ENCODE measurements at places on chromosomes 11 and 22.
A peak's percentile ranks its signal among the peaks of the same experiment; 100 is the strongest.

DNA sequence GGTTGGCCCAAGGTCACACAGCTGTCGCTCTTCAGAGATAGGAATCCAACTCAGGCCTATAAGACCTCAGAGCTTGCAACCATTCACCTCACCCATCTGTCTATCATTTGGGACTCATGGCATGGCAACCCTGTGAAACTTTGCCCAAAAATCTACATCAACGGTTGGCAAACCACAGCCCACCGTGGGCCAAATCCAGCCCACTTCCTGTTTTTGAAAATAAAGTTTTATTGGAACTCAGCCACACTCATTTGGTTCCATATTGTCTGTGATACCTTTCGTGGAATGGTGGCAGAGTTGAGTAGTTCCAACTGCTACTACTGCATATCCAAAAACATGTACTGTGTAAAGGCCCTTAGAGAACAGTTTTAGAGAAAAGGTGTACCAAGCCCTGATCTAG is 307.8 kb downstream of the MN1 start:
- DNase-seq, result no peak

- DNase-seq, result peak; percentile 94
Measured at GRCh38 chr22:23767673-23768548, at the start of gene CHCHD10. CHCHD10 (minus strand) TSS chr22:23767972; CDS start chr22:23767874, 98 bp downstream.

DNA sequence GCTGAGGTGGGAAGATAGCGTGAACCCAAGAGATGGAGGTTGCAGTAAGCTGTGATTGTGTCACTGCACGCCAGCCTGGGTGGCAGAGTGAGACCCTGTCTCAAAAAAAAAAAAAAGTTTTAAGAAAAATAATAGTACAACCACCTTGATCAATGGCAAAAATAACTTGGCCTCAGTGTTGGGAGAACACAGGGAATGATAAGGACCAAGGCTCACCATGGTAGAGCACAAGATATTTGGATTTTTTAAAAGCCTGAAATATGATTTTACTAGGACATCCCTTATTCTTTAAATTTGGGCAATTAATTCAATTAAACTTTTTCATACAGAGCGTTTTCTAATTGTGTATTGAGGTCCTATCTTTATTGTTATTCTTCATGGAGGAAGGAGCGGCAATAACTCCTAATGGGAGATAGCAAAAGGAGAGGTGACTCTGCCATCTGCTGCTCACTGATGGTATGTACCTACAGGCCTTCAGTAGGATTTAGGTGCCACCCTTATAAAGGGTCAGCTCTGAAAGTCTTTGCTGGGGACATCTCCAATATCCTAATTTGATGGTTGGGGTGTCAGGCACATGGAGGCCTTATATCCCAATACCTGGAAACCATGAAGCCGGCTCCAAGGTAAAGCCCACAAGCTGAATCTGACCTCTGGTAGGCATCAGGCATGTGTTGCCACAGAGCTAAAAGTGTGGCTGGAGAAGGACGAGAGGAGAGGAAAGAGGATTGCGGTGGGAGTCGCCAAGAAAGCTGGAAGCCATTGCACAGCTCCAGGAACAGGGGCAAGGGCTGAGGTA is 21.9 kb upstream of the POLD3 start:
- peak; percentile 56 for DNase-seq

DNA sequence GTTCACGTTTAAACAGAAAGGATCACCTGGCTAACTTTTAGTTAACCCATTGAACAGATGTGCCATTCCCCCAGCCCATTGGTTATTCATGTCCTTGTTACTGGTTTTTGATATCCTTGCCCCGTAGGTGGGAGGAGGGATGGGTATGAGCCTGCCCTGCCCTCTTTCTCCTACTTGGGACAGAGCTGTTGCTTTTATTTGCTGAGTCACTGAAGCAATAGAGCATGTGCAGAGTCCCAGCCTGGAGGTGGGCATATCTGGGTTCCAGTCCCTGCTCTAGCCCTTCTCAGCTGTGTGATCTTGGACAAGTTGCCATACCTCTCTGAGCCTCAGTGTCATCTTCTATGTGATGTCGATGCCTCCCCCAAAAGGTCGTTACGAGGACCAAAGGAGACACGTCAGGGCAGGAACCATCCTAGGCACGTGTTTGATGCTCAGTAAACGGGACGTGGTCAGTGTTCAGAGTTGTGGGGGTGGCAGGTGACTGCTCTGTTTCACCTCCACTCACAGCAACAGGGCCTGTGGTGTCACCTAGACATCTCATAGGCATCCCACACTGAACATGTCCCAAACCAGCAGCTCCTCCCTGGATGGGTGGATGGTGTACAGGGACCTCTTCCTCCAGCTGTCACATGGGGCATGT is 61.0 kb downstream of the BMAL1 start:
- no peak for DNase-seq

DNA sequence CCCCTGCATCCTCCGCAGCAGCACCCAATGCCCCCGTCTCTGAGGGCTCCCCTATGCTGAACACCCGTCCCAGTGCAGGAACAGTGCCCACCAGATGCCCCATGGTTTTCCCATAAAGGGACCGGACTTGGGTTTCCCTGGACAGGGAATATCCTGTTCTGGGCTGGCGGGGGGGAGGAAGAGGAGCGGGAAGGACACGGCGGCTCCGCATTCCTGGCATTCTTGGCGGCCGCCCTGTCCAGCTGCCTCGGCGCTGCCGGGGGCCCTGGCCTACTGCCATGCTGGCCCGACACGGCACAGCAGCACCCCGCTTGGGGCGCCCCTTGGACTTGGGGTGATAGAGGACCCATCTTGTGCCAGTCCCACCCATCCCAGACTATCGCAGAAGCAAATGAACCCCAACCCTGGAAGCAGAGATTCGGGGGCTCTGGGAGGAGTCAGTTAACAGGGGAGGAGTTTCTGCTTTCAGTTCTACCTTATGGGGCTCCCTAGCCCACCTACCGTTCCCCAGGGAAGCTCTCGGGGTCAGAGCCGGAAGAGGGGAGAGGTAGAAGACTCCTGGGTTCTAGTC is 23.7 kb upstream of the CBX7 start:
- DNase-seq, result no peak

GRCh38 chr11:20161230-20161918 is 1.1 kb upstream of the DBX1 start:
- peak; percentile 77 for DNase-seq

DNA sequence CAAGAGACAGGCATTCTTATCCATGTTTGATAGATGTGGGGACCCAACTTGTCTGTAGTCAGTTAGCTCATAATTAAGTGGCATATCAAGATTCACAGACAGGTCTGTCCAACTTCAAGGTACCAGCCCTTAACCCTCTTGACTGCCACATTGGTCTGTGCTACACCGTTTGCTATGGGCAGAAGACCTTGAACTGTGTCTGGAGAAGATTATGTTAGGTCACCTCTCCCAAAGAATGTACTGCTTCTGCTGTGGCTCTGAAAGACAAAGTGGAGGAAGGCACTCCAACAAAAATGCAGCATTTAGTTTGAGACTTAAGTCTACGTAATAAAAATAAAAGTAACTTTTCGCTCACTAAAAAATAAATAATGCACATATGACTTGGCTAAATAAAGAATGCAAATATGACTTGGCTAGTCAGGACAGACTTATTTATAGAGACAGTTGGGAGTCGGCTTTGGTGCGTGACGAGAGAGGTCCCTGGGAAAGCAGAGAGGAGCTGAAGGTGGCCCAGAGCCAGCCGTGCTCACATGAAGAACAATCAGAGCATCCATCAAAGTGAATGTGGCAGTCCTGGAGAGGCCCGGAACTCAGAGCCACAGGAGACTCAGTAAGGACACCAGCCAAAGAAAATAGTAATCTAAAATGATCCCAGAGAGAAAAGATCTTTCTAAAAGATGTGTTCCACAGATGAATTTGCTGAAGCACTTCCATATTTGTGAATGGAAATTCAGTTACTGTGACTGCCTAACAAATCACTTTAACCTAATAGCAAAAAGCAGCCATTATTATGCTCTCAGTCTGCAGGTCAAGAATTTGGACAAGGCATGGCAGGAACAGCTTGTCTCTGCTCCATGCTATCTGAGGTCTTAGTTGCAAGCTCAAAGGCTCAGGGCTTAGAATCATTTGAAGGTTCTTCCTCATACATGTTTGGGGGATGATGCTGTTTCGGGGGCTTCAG is 35.0 kb downstream of the CWC15 start:
- DNase-seq, result no peak

GRCh38 chr11:69775163-69775755 is at the start of gene FGF4:
FGF4 (minus strand) TSS chr11:69775341; CDS start chr11:69775084, 257 bp downstream.
- DNase-seq, result no peak

DNA sequence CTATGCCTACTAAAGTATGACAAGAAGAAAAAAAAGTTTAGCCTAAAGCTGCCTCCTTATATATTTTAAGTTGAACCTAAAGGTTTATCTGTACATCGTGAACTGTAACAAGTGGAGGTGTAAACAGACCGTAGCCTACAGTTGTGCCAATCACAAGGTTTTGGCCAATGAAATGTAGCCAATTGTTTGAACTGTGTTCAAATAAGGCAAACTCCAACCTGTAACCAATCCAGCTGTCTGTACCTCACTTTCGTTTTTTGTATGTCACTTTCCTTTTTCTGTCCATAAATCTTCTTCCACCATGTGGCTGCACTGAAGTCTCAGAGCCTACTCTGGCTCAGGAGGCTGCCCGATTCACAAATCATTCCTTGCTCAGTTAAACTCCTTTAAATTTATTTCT is 6.8 kb upstream of the EI24 start:
- no peak for DNase-seq

- no peak for DNase-seq
Measured at GRCh38 chr11:9823439-9823838, 159.6 kb downstream of the SWAP70 start.

DNA sequence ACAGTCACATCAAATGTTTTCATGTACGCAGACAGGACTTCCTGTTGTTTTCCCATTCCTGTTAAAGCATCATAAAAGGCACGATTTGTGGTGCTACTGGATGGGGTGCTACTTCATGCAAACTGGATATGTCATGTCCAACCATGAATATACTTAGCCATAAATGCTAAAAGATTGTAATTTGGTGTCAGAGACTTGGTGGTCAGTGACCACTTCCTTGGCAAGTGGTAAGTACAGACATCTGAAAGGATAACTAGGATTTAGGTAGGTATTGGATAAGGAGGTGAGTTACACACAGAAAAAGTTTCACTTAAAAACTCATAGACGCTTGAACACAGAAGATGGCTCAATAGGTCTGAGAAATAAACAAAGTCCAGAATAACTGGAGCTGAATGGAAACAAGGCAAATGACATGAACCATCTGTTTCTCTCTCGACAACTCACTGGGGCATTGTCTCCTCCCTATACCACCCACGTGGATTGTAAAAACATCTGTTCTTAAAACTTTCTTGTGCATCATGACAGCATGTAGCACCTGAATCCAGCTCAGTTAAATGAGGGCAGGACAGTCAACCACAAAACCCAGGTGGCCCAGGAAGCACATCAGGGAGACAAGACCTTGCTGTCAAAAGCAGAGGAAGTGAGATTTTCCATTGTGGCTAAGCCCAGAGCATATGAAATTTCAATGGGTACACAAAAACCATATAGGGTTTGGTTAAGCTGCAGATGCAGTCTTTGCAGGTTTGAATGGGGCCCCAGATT is 22.1 kb upstream of the IGLL5 start:
- DNase-seq, result no peak

DNA sequence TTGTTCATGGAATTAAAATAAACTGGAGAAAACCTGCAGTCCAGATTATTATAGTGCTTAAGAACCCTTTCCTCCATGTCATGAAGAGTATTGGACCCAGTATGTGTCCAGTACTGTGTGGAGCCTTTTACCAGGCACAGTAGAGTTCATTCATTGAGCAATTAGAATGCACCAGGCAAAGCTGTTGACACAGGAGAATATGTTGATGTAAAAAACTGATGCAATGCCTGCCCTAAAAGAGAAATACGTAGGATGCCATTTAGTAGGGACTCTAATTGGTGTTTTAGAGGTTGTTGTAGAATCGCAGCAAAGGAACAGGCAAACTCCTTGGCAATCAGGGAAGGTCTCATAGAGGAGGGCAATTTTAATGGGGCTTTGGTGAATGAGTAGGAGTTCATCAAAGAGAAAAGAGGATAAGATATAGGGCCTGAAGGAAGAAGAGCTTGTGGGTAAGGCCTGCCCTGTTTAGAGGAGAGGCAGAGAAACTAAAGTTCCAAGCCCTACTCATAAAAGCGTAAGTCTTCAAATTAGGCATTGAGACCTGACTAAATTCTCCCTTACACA is 126.4 kb downstream of the SEZ6L start:
- no peak for DNase-seq

- no peak for DNase-seq
Measured at GRCh38 chr22:27453725-27454124, 347.8 kb downstream of the MN1 start.

DNA sequence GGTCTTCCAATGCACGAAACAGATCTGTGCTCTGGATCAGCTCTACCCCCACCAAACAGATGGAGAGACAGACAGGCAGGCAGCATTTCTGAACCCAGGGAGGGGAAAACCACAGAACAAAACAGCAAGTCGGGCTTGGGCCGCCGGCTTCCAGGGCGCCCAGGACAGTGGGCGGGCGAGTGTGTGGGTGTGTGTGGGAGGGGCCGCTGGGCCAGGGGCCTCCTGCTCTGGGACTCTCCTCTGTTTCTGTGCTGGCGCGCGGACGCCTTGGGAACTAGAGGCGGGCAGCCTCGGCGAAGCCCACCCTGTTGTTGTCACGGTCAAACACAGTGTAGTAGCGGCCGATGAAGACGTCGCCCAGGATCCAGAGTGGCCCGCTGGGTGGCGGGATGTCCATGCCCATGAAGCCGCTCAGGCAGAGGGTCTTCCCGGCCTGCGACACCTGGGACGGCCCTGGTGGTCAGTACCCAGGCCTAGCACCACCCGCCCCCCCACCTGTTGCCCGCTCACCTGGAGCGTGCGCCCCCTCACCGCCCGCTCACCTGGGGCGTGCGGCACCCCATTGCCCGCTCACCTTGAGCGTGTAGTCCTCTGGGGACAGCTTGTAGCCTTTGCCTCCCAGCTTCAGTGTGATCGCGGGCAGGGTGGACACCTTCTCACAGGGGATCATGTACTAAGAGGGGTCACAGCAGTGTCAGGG is 3.0 kb upstream of the IFITM10 start:
- no peak for DNase-seq

GRCh38 chr11:104001561-104002056 is 34.8 kb upstream of the DDI1 start:
- no peak for DNase-seq

DNA sequence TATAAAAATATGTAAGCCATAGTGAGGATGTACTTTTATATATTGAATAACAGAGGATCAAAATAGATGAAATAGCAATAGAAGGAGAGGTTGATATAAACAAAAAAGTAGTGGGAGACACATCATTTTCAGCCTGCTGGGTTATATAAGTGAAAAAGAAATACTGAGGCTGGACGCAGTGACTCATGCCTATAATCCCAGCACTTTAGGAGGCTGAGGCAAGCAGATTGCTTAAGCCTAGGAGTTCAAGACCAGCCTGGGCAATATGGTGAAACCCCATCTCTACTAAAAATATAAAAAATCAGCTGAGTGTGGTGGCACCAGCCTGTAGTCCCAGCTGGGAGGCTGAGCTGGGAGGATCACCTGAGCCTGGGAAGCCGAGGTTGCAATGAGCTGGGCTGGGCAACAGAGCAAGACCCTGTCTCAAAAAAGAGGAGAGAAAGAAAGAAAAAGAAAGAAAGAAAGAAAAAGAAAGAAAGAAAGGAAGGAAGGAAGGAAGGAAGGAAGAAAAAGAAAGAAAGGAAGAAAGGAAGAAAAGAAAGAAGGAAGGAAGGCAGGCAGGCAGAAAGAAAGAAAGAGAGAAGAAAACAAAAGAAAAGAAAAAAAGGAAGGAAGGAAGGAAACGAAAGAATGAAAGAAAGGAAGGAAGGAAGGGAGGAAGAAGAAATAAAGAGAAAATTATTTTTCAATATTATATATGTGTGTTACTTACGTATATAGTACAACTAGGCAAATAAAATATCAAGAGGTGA is 7.0 kb upstream of the P2RY2 start:
- DNase-seq, result no peak

Measured in BE2C (cell line).